Gastrocnemius medialis (tissue), 4 donors: ENCODE measurements at places on chromosomes 7 and 10. TPM values are rescaled to one million over a fixed set of nuclear protein-coding genes. Genes with fewer than 3 reads are reported as not detected.

GRCh38 chr7:44307301-44307900, 18.0 kb downstream of the CAMK2B start:
- no peaks in the 10 kb centered on the region for H3K27me3 ChIP-seq
- peak overlapping the region; percentile 1 for H3K27ac ChIP-seq
- peaks cover 36% of the 10 kb centered on the region for H3K4me1 ChIP-seq
- no peak overlapping the region for H3K4me3 ChIP-seq
- no peak for DNase-seq

GRCh38 chr7:40808378-40808942, 673.7 kb downstream of the SUGCT start:
- H3K27ac ChIP-seq: no peak overlapping the region
- no peaks in the 10 kb centered on the region for H3K27me3 ChIP-seq
- H3K4me1 ChIP-seq: no peaks in the 10 kb centered on the region
- H3K4me3 ChIP-seq: no peak overlapping the region
- no peak for DNase-seq

GRCh38 chr7:47191876-47192291, 390.0 kb downstream of the TNS3 start:
- no peak overlapping the region for H3K27ac ChIP-seq
- no peaks in the 10 kb centered on the region for H3K4me1 ChIP-seq
- H3K36me3 ChIP-seq: no peaks in the 10 kb centered on the region
- no peak for DNase-seq

The ADIRF gene
- 20.4 TPM for total RNA-seq
